ENCODE measurements at places on chromosomes 16 and 17.
A peak's percentile ranks its signal among the peaks of the same experiment; 100 is the strongest.

- no peak for DNase-seq
Measured at GRCh38 chr17:15894258-15894657, 50.7 kb upstream of the ADORA2B start.

- DNase-seq, result peak; percentile 8
Measured at GRCh38 chr17:72913142-72913682, 179.3 kb downstream of the SLC39A11 start.

- DNase-seq, result no peak
Measured at GRCh38 chr17:16652847-16653366, 743 bp downstream of the ZNF624 start.

- DNase-seq, result peak; percentile 86
Measured at GRCh38 chr16:16096121-16096857, 127.0 kb downstream of the ABCC6 start.

- peak; percentile 48 for DNase-seq
Measured at GRCh38 chr17:9880582-9880999, 24.5 kb downstream of the RCVRN start.

- DNase-seq, result peak; percentile 34
Measured at GRCh38 chr17:6456914-6457687, 12.8 kb downstream of the PIMREG start.

GRCh38 chr16:72987480-72987901 lies 60.4 kb downstream of the ZFHX3 start:
- DNase-seq, result no peak

DNA sequence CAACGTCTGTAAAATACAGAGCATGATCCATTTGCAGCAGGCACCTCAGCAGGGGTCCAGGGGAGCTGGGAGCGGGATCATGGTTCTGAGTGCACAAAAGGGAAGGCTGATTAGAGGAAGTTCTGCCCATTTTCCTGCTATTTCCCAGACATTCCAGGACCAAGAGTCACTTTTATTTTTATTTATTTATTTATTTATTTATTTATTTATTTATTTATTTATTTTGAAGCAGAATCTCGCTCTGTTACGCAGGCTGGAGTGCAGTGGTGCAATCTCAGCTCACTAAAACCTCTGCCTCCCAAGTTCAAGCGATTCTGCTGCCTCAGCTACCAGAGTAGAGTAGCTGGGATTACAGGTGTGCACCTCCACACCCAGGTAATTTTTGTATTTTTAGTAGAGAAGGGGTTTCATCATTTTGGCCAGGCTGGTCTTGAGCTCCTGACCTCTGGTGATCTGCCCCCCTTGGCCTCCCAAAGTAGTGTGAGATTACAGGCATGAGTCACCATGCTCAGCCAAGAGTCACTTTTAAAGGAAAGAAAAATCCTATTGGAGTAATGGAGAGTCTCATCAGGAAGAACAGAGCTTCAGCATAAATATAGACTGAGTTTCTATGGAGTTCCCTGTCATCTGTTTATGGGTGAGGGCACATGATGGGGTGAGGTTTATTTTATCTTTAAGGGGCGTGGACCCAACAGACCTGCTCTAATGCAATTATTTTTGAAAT lies 355.2 kb downstream of the HAPSTR1 start:
- DNase-seq, result no peak

DNA sequence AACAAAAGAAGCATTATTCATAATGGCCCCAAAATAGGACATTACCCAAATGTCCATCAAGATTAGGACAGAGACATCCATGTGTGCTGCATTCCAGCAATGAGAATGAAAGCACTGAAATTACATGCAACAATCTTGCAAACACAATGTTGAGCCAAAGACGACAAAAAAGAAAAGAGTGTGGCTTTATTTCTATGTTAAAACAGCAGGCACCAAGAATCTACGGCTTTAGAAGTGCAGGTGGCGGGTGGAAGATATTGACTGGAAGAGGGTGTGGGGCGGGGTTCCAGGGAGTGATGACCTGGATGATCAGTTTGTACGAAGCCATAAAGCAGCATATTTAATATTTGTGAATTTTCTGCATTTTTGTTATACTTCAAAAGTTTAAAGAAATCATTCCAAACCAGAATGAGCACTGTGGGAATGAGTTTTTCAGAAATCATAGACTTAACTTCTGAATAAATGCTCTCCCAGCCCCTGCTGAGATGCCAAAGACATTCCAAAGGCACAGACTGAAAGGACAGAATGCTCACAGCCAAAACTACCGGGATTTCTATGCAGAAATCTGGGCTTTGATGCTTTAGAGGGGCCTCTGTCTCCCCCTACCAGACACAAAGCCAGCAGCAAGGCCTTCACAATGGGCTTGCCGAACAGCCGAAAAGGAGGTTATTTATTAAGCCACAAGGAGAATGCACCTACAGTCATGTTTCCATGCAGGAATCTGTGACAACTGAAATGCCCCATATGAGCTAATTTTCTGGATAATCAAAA lies 361.6 kb downstream of the GRIN2A start:
- DNase-seq, result no peak

- DNase-seq, result no peak
Measured at GRCh38 chr16:88503771-88504488, 50.9 kb downstream of the ZFPM1 start.

DNA sequence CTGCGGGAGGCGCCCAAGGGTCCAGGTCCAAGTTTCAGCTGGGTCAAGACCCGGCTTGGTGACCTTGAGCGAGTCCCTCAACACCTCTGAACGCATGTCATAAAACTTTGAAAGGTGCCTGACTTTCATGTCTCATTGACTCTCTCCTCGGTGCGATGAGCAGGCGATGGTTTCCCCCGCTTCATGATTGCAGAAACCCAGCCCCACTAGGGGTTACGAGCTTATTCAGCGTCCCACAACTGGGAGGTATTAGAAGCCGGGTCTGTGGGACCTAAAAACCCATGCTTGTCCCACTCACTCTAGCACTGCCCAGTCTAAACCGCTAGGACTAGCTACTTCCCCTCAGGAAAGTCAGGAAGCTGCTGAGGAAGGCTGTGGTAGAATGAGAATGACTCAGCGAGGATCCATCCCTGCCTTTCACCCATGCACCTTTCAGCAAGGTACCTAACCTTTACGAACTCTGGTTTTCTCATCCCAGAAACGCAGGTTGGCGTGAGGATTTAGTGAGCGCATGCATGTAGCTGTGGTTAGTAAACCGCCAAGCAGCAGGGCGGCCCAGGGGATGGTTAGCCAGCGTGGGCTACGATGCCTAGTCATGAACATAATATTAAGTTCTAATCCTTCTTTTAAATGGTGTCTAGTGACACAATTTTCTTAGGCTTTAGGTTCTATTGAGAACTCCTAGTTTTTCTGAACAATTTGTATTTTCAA lies 26.2 kb upstream of the RFFL start:
- peak; percentile 40 for DNase-seq

DNA sequence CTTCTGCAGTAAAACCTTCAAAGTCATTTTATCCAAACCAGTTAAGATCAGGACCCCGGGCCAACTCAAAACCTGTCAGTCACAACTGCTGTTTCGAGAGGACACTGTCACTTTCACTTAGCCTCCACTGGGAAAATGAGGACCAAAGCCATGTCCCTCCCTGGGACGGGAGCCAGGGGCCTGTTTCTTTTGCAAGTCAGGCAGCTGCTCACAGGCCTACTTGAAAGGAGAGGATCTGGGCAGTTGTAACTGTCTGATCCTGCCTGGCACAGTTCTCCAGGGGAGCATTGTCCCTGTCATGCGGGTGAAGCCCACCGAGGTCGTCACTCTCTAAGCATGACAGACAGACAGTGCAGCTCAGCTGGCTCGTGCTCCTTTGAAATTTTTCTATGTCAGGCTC lies 276.2 kb downstream of the NPIPA8 start:
- DNase-seq, result no peak

- DNase-seq, result no peak
Measured at GRCh38 chr17:15143524-15143923, 121.6 kb downstream of the PMP22 start.

DNA sequence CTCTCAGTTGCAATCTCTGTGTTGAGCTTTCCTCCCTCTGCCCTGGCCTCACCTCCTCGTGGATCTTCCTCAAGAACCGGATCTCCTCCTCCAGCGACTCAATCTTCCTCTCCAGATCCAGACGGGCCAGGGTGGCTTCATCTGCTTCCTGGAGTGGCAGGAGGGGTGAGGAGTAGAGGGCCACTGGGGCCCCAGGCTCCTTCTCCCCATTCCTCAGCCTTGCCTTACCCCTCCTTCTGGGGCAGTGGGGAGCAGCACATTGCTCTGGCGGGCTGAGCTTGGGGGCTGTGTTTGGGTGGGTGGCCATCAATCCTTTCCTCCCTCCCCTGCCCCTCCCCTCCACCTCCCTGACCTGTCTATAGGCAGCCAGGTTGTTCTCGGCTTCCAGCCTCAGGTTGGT lies 1.6 kb downstream of the GFAP start:
- DNase-seq, result no peak

DNA sequence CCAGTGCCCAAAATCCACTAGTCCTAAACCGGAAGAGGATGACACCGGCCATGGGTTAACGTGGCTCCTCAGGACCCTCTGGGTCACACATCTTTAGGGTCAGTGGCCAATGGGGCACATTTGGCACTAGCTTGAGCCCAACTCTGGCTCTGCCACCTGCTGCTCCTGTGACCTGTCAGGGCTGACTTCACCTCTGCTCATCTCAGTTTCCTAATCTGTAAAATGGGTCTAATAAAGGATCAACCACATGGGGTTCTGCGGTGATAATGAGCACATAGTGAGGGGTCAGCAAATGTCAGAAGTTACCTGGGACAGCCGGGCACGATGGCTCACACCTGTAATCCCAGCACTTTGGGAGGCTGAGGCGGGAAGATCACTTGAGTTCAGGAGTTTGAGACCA lies 18.4 kb downstream of the QPRT start:
- no peak for DNase-seq

GRCh38 chr16:13571036-13571435 lies 348.9 kb upstream of the ERCC4 start:
- DNase-seq, result no peak

GRCh38 chr16:11159282-11159681 lies 96.7 kb downstream of the SOCS1 start:
- DNase-seq, result no peak

GRCh38 chr17:59842901-59843652 lies 49.7 kb downstream of the TUBD1 start:
- DNase-seq, result peak; percentile 98

GRCh38 chr17:64950871-64951270 lies 31.6 kb upstream of the LRRC37A3 start:
- no peak for DNase-seq

DNA sequence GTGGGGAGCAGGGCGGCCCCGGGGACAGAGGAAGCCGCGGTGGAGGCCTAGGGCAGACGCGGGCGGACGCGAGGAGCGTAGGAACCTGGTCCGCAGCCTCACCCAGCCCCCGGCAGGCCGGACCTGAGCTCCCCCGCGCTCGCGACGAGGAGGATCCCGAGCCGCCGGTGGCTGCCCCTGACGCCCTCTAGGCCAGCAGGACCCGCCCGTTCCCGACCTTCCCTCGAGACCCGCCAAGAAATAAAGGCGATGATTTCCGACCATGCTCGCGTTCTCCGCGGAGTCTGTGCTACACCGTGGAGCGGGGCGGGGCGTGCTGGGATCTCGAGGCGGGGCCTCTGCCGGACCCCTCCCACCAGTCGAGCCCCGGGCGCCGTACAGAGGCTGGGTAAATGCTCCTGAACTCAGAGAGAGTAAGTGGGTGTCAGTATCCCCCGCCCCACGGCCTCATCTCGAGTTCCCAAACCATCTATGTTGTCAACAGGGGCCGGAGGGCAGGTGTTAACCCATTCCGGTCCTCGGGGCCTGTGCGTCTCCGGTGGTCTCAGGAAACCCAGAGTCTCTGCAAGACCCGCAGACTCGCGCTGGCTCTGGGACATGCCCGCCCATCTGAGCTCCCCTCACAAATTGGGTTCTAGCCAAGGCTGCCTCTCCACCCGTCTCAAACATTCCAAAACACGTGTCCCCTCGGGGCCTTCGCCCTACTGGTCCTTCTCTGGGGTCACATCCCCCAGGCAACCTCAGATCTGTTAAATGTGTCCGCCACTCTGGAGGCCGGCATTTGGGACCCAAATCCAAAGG lies 13.7 kb downstream of the SYCE1L start:
- DNase-seq, result no peak

DNA sequence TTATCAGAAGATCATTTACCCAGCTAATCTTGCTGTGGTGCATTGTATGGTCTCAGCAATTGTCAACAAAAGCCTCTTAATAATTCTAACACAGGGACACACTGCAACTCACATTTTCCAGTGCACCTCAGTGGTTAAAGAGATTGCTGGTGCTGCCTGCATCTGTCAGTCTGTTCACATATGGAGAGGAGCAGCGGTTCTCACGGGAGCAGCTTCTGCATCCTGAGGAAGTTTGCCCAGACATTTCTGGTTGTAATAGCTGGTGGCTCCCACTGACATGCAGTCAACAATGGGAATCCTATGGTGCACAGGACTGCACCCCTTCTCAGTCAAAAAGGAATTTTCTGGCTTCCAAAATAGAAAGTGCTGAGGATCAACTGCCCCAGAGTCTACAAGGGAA lies 7.8 kb downstream of the GGA2 start:
- DNase-seq, result no peak

GRCh38 chr17:44677136-44677535 lies 12.4 kb downstream of the CCDC43 start:
- peak; percentile 38 for DNase-seq

- DNase-seq, result peak; percentile 25
Measured at GRCh38 chr17:74431568-74432423, at the start of gene GPRC5C. GPRC5C (plus strand) TSS chr17:74432088; CDS start chr17:74439777, 7,689 bp downstream.

DNA sequence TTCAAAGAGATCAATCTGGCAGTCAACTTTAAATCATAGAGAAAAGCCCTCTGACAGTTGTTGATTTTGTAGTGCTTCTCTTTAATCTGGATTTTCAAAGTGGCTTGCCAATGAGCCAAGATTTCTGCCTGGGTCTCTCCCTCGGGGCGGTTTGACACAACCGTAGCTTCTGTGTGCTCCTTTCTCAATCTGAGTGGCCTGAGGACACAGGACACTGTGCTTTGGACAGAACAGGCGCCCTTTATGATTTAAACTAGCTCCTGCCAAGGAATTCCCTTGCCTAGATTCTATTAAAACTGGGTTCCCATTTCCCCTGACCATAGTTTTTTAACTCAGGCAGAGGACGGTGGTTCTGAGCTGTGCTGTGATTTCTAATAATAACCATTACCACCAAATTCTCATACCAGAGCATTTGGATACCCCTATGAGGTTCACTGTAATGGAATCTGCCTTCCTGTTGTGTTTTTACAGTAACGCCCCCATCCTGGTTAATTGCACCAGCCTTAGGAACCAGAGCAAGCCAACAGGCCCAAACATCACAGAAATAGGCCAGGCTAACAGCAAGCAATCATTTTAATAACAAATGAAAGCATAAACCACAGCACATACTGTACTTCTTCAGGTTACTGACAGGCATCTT lies 4.0 kb downstream of the ZFHX3 start:
- no peak for DNase-seq

- DNase-seq, result no peak
Measured at GRCh38 chr17:30827082-30827481, 2.6 kb upstream of the CRLF3 start.

DNA sequence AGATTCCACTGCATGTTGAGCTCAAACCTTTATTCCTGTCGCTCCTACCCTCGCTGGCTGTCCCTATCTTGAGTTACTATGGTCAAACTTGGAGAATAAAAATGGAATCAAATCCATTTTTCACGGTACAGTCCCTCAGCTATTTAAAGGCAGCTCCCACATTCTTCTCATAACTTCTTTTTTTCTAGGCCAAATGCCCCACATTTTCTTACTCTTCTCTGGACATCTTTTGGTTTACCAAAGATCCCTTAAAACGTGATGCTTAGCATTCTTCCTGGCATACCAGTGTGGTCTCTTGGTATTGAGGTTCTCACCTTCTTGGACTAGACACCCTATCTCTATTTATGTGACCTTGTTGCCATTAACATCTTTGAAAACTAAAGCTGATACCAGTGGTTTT lies 48.3 kb upstream of the MAF start:
- DNase-seq, result peak; percentile 20

- DNase-seq, result no peak
Measured at GRCh38 chr17:1638171-1638590, 7.4 kb downstream of the SCARF1 start.
